ENCODE measurements at places on chromosomes 12 and 14.
A peak's percentile ranks its signal among the peaks of the same experiment; 100 is the strongest.

DNA sequence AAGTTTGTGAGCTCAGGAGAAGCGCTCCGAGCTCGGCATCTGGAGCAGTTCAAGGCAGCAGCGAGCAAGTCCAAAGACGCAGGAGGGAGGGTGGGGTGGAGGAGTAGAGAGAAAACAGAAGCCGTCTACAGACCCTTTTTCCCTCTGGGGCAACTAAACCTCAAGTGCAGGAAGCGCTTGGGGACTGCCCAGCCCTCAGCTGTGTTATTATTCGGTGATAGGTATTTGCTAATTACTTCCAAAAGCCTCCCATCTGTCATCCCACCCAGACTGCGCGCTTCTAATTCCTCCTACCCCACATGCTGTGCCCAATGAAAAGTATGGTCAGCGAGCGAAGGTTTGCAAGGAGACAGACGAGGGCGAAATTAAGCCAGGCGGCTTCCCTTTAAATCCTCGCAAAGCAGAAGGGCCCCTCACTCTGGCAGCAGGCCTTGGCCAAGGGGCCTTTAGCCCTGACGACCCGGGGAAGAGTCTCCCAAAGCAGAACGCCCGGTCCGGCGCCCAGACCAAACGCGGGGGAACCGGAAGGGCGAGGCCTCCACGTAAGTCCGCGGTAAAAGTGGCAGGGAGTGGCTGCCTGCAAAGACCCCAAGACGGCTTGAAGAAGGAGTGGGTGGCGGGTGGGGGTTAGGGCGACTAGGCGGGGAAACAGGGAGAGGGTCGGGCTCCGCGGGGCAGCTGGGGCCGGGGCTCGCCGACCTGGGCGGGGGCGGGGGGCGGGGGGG lies 507 bp upstream of the CD9 start:
- DNase-seq, result no peak

DNA sequence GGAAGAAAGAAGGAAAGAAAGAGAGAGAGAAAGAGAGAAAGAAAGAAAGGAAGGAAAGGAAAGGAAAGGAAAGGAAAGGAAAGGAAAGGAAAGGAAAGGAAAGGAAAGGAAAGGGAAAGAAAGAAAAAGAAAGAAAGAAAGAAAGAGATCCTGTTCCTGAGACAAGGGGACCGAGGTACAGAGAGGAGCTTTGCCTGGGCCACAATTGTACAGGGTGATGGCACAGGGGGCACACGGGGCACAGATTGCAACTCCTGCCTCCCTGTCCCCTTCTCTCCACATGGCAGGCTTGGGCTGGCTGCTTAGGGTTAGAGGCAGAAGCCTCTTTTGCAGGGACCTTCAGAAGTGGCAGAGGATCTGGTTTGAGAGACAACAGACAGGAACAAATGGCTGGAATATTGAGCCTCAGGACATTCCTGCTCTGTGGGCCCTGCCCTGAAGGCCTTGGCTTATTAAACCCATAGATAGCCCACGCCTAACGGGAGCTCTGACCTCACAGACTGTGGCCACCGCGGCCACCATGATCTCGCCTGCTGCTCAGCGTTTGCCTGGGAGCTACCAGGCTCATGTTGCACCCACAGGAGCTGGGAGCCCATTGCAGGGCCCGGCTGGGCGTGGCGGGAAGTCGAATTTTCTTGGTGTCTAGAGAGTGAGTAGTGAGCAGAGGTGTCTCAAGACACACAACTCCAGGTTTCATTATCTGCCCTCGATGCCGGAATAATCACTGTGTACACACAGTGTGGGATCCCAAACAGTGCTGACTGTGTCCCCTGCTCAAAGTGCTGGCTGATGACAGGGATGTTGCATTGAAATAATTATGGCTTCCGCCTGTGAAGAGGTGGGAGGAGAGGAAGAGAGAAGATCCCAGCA lies 147.9 kb upstream of the NCOR2 start:
- no peak for DNase-seq

GRCh38 chr12:92369056-92369455 lies 223.4 kb upstream of the BTG1 start:
- DNase-seq, result no peak

GRCh38 chr12:123533672-123534643 lies at the start of gene RILPL1:
Gene RILPL1, minus strand, starts transcription at chr12:123533719. Its CDS starts 237 bp downstream, at chr12:123533482.
- DNase-seq, result no peak

GRCh38 chr14:72610096-72610830 lies 283.6 kb downstream of the DPF3 start:
- DNase-seq, result no peak

DNA sequence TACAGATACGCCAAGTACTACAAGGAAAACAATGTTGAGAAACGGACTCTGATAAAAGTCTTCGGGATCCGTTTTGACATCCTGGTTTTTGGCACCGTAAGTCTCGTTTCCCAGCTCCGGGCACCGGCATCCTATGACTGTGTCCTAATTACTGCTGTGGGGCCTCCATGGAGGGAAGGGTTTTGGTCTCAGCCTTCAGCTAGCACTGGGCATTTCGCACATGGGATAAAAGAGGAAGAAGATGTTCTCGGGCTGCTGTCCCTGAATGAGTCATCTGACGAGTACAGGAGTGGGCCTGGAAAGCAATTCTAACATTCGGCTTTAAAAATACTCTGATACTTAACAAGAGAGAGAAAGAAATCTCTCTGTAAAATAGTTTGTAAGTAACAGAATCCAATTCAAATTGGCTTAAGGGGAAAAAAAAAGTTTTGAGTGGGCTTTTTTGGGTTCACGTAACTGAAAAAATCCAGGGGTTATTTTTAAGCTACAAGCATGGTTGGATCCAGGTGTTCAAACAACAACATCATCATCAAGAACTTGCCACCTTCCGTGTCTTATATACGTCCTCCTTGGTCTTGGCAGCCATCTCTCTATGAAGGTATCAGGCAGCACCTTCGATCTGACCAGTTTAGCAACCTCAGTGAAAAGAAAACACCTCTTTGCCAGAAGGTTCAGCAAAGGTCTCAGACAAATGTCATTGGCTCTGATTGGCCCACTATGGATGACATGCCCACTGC lies 34.4 kb upstream of the P2RX4 start:
- DNase-seq, result no peak

GRCh38 chr14:78848234-78848820 lies 678.2 kb downstream of the NRXN3 start:
- peak; percentile 0 for DNase-seq

DNA sequence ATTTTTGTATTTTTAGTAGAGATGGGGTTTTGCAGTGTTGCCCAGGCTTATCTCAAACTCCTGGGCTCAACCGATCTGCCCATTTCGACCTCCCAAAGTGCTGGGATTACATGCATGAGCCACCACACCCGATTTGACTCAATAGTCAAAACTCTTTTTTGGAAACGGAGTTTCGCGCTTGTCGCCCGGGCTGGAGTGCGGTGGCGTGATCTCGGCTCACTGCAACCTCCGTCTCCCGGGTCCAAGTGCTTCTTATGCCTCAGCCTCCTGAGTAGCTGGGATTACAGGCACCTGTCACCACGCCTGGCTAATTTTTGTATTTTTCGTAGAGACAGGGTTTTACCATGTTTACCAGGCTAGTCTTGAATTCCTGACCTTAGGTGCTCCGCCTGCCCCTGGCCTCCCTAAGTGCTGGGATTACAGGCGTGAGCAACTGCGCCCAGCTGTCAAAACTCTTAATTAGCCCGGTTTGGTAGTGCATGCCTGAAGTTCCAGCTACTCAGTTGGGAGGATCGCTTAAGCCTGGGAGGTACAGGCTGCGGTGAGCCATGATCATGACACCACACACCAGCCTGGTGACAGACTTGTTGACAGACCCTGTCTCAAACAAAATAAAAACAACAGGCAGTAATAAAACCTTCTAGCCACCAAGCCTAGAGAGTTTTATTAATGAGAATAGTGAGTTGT lies 12.4 kb downstream of the MED21 start:
- no peak for DNase-seq

- no peak for DNase-seq
These were observed 7.5 kb downstream of the IKBIP start for GRCh38 chr12:98637068-98637467.

GRCh38 chr12:25924491-25925001 lies 33.9 kb upstream of the RASSF8 start:
- DNase-seq, result no peak

DNA sequence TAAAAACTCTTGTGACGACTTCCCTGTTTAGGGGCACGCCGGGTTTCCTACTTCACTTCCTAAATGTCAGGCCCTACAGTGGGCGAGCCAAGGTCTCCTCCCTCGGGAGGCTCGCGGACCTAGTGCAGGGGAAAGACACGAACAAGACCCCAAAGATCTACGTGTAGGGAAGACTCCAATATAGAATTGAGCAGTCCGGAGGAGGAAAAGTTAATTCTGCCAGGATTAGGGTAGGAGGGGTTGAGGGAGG lies 564 bp downstream of the ATXN3 start:
- no peak for DNase-seq

DNA sequence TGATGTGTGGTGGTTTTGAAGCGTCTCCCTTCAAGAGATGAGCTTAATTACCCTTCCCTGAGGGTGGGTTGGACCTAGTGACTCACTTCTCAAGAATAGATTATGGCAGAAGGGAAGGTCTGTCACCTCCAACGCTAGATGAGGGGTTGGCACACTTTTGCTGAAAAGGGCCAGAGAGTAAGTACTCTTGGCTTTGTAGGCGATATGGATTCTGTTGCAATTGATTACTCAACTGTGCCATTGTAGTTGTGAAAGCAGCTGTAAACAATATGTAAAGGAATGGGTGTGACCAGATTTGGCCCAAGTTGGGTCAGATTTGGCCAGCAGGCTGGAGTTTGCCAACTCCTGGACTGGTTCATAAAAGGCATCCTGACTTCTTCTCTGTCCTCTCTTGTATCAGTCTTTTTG lies 53.3 kb downstream of the SMIM41 start:
- no peak for DNase-seq

DNA sequence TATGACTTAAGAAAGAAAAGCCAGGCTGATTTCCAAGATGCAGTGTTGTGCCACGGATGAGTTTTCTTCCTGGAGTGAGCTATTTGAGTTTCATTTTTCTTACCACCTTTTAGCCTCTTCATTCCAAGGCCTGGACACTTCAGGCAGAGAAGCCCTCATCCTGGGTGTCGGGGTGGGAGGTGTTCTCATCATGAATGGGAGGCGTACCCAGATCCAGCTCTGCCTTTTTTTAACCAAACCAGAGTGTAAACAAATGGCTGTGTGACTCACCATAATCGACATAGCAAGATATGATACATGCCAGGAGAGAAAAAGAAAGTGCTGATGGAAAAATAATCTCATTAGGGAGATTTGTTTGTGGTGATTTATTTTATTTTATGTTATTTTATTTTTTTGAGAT lies 79.9 kb downstream of the ARF6 start:
- DNase-seq, result peak; percentile 72

GRCh38 chr12:26520109-26520508 lies 312.9 kb downstream of the ITPR2 start:
- no peak for DNase-seq

GRCh38 chr12:126708492-126708896 lies 1558.5 kb upstream of the TMEM132C start:
- DNase-seq, result peak; percentile 60

- no peak for DNase-seq
These were observed 11.0 kb downstream of the SAMD4A start for GRCh38 chr14:54577977-54578376.

DNA sequence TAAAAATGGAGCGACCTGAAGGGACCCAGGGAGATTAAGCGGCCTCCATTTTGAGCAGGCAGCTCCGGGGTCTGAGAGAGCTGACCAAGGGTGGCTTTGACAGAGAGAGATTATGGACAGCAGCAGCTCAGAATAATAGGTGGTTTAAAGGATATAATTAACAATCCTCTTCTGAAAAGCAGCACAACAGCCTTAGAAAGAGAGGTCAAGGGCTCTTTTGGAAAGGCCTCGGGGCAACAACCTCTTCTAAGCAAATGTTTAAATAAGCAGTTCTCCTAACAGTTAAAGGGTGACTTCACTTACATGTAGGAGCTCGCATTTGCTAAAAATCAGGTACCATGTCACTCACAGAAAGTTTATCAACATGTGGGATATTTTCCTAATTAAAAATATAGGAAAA lies 87.2 kb upstream of the FRMD6 start:
- DNase-seq, result no peak

DNA sequence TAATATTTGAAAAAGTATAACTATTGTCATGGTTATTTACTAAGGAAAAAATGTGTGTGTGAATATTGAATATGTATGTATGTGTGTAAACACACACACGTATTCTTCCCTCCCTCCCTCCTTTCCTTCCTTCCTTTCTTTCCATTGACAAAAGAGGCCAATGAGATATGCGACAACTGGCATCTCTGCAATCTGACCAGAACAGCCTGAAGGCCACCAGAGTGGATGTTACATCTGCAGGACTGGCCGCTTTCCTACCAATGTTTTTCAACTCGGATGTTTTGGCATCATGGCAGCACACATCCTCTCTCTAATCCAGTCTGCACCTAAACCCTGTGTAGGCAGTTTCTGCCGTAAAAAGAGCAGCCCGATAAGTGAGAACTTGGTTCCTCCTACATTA lies 20.7 kb downstream of the HOXC4 start:
- DNase-seq, result no peak

GRCh38 chr14:24959791-24960331 lies 90.1 kb downstream of the STXBP6 start:
- no peak for DNase-seq

- DNase-seq, result no peak
These were observed 2.8 kb downstream of the ADSS1 start for GRCh38 chr14:104726600-104727451.

GRCh38 chr12:69252033-69252432 lies 12.7 kb downstream of the CPSF6 start:
- DNase-seq, result no peak

DNA sequence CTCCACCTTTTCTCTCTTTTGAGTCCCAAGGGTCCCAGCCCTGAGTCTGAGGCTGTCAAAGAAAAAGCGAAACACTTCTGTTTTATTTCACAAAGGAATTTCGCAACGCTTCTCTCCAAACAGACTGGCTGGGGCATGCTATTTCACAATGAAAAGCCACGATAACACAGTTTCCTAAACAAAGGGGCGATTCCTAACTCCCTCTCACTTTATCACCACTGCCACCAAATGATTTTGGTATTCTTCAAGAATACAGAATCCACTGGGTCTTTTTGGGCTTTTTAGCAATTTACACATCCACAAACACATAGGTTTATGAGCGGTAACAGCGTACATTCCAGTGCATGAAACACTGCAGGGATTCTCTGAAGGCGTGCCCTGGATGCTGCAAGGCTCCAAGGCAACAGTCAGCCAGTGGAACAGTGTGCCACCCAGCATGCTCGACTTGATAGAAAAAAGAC lies 161.2 kb downstream of the DAD1 start:
- peak; percentile 48 for DNase-seq

- peak; percentile 37 for DNase-seq
These were observed 3.8 kb upstream of the SMARCC2 start for GRCh38 chr12:56193025-56193578.

GRCh38 chr14:93749076-93749420 lies 39.2 kb downstream of the PRIMA1 start:
- no peak for DNase-seq

DNA sequence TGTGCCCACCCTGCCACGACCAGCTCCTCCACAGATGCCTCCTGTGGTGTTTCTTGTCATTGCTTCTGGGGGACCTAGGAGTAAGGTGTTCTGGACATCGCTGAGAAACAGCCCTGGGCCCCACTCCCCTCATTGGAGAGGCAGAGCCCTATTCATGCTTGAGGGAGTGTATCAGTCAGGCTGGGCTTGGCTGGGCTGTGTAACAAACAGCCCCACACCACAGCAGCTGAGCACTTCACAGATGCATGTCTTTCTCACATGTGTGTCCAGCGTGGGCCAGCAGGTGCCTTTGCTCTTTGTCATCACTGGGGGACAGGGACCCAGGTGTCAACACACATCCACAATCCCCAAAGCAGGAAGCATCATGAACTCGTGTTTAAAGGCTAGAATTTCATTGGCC lies 65.1 kb upstream of the FBRSL1 start:
- no peak for DNase-seq
